ENCODE measurements at places on chromosomes 12 and 14. TPM values are rescaled to one million over a fixed set of nuclear protein-coding genes. Genes with fewer than 3 reads are reported as not detected.

TMEM253 gene
- total RNA-seq: not detected

CYP46A1 gene
- total RNA-seq: under 0.01 TPM

CCDC197 gene
- total RNA-seq: not detected

NGB gene
- not detected for total RNA-seq

CLEC9A gene
- total RNA-seq: not detected

BLOC1S1 gene
- 46.5 TPM for total RNA-seq

GALNT9 gene
- 0.40 TPM for total RNA-seq

PRKAG1 gene
- 56.5 TPM for total RNA-seq

PPP1R3E gene
- total RNA-seq: 3.7 TPM

CACNA2D4 gene
- 0.43 TPM for total RNA-seq
